Thyroid gland (tissue), 4 donors: ENCODE measurements at places on chromosomes 1 and 21. TPM values are rescaled to one million over a fixed set of nuclear protein-coding genes. Genes with fewer than 3 reads are reported as not detected.

DNA sequence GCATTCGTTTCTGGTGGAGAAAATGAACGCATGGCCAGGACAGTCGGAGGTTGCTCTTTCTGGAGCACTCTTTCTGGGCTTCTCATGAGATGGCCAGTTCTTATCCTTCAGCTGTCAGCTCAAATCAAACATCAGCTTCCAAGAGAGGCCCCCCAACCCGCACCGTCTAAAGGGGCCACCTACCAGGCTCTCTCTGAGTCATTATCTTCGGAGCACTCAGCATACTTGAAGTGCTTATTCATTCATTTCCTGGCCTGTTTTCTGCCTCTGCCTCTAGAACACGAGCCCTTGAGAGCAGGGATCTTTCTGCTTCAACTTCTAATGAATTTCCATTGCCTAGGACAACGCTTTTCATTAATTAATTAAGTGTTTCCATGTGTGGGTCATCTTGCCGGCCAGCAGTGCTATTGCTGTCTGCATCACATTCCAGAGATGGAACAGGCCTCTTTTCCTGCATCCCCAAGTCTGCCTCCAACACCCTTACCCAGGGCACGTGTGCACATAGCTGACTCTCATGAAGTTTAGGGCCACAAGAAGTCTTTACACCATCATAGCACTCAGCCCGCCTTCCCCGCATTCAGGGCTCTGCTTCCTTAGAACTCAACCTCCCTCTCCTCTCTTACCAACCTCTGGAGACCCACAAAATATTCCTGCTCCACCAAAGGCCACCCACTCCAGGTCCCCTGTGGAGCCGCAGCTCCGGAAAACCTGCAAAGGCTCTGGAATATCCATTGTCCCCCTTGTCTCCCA lies 52.1 kb upstream of the LAPTM5 start:
- DNase-seq: no peak

DNA sequence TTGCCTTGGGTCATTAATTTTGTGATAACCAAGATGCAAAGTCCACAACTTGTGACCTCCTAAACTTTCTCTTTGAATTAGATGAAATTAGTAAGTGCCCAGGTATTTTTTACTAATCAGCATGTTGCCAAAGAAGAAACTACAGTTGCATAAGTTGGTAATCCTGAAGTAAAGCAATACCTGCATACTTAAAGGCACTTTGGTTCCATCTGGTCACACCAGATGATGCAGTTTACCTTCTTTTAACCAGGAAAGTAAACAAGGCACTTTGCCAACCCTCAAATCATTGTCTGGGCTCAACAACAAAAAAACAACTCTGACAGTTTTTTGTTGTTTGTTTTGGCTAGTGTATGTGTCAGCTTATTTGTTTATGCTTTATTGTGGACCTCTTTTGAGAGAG lies 55.5 kb upstream of the DYNLT5 start:
- DNase-seq: no peak

DNA sequence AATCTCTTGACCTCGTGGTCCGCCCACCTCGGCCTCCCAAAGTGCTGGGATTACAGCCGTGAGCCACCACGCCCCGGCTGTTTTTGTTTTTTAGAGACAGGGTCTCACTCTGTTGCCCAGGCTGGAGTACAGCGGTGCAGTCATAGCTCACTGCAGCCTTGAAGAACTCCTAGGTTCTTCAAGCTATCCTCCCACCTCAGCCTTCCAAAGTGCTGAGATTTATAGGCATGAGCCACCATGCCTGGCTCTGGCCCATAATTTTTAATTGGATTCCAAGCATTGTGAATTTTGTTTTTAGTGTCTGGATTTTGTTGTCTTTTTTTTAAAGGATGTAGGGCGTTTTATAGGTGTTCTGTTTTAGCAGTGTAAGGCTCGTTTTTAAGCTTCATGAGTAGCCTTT lies 28.6 kb upstream of the TXLNA start:
- no peak for DNase-seq

GRCh38 chr1:247487057-247487456 lies 29.2 kb upstream of the OR2B11 start:
- no peak for DNase-seq

The VSIG8 gene
- total RNA-seq: not detected

- no peak for DNase-seq
These were observed 244.2 kb upstream of the JUN start for GRCh38 chr1:59028048-59028447.

DNA sequence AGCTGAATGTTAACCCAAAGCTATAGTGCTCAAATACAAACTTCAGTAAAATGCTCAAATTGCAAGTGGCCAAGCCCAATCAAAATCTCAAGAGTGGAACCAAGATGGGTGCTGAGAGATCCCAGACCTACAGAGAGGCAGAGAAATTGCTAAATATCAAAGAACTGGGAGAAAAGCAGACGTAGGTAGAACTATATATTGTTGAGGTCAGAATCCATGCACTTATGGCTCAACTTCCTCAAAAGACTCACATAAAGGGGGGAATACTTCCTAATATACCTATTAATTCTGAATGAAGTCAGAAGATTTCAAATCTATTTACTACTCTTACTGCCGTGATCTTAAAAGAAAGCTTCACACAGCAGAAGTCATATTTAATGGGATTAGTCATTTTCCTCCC lies 65.2 kb downstream of the PUM1 start:
- no peak for DNase-seq

The WNT9A gene
- 3.2 TPM for total RNA-seq

DNA sequence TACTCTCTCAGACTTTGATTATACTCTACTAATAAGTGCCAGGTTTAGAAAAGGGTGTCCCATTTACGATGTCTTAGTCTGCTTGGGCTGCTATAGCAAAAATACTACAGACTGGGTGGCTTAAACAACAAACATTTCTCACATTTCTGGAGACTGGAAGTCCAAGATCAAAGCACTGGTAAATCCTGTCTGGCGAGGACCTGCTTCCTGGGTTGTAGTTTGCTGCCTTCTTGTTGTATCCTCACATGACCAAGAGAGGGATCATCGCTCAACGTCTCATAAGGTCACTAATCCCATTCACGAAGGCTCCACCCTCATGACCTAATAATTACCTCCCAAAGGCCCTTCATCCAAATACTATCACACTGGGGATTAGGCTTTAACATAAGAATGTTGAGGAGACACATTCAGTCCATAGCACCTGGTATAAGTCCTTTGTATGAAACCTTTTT lies 12.0 kb downstream of the PRDX6 start:
- DNase-seq: no peak

The CCDC30 gene
- 24.2 TPM for total RNA-seq

DNA sequence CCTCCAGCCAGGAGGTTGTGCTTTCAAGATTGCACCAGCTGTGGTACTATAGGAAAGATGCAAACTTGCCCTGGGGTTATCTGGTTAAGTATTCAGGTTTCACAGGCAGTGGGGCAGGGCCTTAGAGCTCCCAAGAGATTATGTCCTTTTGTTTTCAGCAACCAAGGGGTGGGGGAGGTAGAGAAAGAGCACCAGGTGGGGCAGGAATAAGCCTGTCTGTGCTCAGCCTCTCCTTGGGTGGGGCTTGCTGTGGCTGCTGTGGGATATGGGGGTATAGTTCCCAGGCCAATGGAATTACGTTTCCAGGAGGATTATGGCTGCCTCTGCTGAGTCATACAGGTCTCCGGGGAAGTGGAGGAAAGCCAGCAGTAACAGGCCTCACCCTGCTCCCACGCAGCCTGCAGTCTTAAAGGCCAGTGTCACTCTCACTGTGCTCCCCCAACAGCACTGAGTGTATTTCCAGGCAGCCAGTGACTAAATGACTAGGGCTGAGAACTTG lies 508.6 kb downstream of the RWDD3 start:
- no peak for DNase-seq

- DNase-seq: no peak
These were observed 30.6 kb downstream of the AKT3 start for GRCh38 chr1:243819438-243819839.

- peak; percentile 2 for DNase-seq
These were observed 28.1 kb downstream of the RCOR3 start for GRCh38 chr1:211287218-211287617.

The CLDN17 gene
- not detected for total RNA-seq

The KRTAP10-7 gene
- total RNA-seq: not detected
